ENCODE measurements at places on chromosomes 3 and 15. TPM values are rescaled to one million over a fixed set of nuclear protein-coding genes. Genes with fewer than 3 reads are reported as not detected.

DNA sequence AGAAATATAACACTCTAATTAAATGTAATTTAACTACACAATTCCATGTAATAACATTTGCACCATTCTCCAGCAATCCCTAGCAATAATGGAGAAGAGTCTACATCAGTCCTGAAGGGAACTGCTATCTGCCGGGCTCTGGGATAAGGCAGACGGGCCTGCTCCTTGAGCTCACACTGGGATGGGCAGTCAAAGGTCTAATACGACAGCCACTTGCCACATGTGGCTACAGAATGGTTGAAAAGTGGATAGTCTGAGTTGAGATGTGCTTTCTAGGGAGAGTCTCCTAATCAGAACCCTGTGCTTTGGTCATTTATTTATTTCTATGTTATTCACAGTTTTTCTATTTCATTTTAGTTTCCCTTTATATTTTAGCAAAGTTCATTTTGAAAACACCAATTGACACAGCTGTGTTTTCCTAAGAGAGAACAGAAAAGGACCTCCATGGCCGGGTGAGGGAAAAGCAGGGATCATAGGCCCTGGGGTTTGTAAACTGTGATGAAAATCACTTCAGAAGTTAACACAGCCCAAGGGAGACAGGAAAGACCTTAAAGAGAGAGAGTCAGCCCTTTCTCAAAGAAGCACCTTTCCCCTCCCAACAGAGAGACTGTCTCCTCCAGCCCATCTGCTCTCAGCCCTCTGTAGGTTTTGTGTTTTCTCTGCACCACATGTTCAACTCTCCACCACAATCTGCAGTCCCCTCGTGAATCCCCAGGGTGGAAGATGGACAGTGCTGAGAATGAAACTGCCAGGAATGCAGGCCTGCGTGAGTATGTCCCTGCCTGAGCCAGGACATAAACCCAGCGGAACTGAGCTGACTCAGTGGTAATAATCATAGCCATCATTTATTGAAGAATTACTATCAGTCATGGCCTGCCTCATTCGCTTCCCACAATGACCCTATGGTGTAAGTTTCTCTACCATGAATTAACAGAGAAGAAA is 11.6 kb downstream of the FSIP1 start:
- no peak for DNase-seq

GRCh38 chr3:157865352-157866000 is 240.7 kb downstream of the SHOX2 start:
- DNase-seq: peak; percentile 19

DNA sequence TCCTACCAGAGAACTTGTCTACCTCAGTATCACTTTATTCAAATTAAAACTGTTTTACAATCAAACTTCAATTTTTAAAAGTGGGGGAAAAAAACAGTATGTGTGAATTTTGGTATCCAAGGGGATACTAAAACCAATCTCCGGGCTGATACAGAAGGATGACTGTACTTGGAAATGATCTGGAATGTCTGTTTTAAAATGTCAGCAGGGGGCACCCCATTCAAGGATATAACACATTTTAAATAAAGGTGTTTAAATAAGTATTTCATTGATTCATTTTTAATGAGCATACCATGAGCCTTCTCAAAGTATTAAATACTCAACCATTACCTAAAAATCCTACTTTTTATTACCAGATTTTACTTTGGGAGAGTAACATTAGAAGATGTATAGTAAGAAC is 67.9 kb downstream of the ULK4 start:
- no peak for DNase-seq

- no peak for DNase-seq
Measured at GRCh38 chr15:75943713-75944215, 40.1 kb downstream of the FBXO22 start.

- no peak for DNase-seq
Measured at GRCh38 chr3:49750056-49750455, 26.3 kb upstream of the GMPPB start.

DNA sequence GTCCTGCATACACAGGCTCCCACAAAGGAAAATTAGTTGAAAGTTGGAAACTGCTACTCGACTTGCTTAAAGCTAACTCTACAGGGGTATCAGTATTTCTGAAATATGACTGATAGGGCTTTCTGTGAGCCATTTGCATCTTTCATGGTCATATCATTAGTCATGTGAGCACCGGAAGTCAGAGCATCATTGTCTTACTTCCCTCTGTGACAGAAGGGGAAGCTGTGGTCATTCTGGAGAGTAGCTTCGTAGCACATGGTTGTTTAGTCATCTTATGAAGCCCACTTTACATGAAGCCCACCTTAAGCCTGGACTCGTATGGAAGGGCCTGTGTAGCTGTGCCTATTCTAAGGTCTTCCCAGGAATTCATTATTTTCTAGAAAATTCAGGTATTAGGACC is 69.0 kb downstream of the COL6A5 start:
- DNase-seq: no peak

- no peak for DNase-seq
Measured at GRCh38 chr3:100149713-100150415, 35.6 kb upstream of the FILIP1L start.

- DNase-seq: no peak
Measured at GRCh38 chr15:37929238-37929637, 5.2 kb upstream of the TMCO5A start.

DNA sequence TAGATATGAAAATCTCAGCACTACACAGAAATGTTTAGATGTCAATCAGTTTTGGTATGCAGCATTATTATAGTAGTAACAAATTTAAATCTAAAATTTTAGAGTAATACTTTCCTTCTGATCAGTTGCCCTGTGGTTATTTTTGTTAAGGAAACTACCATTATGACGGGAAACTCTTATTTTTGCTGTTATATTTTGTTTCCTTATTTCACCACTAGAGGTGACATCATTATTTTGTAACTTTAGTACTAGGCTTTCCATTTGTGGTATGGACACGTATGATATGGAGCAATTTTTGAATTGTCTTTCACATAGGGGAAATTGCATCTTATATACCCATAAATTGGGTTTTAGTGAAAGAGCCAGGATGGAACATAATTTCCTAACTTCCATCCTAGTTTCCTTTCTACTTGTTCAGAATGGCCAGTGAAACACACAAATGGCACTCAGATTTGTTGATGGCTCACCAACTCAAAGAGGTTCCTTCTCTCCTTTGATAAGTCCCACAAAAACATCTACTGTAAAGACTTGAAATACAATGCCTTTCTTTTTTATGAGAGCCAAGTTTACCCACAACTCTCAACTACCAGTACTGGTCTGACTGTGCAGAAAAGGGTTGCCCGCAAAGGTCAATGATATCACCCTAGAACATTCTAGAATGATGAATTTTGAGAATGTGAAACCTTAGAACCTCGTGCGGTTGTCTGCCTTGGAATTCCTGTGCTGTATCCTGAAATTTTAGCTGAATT is 19.4 kb upstream of the PPP4R2 start:
- no peak for DNase-seq

GRCh38 chr3:117526470-117527079 is 817.0 kb downstream of the TUSC7 start:
- no peak for DNase-seq

DNA sequence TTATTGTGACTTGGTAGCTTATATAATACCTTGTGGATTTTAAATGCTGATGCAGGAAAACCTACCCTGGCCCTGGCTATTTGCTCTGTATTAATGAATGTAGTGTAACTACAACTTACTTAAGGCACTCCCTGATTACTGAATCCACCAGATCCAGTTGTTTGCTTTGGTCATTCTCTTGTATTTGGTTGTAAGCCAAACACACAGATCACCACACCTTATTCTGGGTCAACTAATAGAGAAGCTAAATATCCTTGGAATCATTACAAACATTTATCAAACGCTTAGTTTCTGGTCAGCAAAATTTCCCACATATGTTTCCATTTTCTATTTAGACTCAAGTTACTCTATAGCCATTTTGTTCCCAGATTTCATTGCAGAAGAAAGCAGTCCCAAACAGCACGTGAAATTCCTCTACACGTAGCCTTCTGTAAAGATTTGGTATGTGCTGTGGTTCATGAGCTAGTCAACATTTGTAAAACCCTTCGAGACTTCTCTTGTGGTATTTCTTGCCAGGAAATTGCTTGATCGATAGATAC is 322.6 kb downstream of the MEX3B start:
- DNase-seq: no peak

Gene RTP1
- not detected for total RNA-seq

Gene OR4M2
- total RNA-seq: not detected

Gene LOXL1
- 17.1 TPM for total RNA-seq

Gene NBEAL2
- total RNA-seq: 292 TPM

Gene ADAMTSL3
- 0.24 TPM for total RNA-seq

Gene NEIL1
- 79.2 TPM for total RNA-seq

All from progenitor cell of endocrine pancreas (in vitro differentiated cells).